ENCODE measurements at places on chromosomes 5 and 9. TPM values are rescaled to one million over a fixed set of nuclear protein-coding genes. Genes with fewer than 3 reads are reported as not detected.

- DNase-seq = no peak
Observed at GRCh38 chr5:160280384-160281095, 31.8 kb downstream of the CCNJL start.

GRCh38 chr9:127686461-127687393 is 20.1 kb upstream of the CFAP157 start:
- no peak for DNase-seq

The CNTNAP3 gene
- total RNA-seq = under 0.01 TPM

DNA sequence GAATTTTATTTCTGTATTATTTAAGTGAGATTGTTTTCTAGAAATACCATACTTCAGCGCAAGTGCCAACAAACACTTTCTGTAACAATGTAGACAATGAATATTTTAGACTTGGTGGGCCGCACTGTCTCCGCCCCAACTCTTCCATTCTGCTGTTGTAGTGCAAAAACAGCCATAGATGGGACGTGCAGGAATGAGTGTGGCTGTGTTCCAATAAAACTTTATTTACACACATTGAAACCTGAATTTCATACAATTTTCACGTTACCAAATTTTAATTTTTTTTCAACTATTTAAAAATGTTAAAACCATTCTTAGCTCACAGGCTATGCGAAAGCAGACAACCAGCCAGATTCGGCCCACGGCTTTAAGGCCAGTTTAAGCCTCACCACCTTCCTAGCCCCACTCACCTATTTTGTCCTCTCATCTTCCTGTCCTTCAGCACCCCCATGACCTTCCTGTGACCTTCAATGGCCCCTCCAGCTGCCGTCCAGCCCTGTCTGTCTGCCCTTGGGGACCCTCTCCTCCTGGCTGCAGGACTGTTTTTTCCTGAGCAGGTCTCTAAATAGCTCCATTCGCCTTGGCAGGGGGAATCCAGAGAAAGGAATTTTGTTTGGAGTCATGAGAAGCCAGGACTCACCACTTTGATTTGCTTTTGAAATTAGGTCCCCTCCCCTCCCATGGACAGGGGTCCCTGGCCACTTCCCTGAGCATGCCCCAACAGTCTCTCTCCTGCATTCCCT is 11.2 kb upstream of the ANXA6 start:
- no peak for DNase-seq

The LAMC3 gene
- under 0.01 TPM for total RNA-seq

GRCh38 chr9:109224751-109225150 is 57.7 kb upstream of the FRRS1L start:
- DNase-seq = no peak

GRCh38 chr5:143542798-143543144 is 139.3 kb upstream of the NR3C1 start:
- DNase-seq = no peak

GRCh38 chr5:131109540-131110255 is 55.4 kb downstream of the HINT1 start:
- DNase-seq = peak; percentile 17

The IL7R gene
- total RNA-seq = 67.9 TPM

The CD180 gene
- total RNA-seq = not detected

The CDC20B gene
- not detected for total RNA-seq

- DNase-seq = no peak
Observed at GRCh38 chr9:83387401-83388185, 150.6 kb downstream of the FRMD3 start.

The STC2 gene
- 110 TPM for total RNA-seq

DNA sequence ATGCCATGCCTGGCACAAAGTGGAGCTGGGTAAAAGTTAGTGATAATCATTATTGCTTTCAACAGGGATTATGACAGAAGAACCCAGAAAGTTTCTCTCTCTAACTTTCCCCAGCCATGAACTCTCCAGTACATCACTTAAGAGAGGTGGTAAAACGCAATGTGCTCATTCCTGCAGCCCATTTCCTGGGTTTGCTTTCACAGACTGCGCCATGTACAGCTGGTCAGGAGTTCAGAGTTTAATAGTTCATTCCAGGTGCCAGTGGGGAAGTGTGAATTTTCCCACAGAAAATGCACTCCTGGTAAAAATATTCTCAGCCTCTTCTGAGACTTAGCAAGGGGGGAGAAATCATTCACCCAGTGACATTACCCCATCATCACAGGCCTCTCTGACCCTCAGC is 35.5 kb downstream of the ADAM19 start:
- DNase-seq = no peak

- no peak for DNase-seq
Observed at GRCh38 chr9:124768334-124768733, 2.8 kb downstream of the NR6A1 start.

DNA sequence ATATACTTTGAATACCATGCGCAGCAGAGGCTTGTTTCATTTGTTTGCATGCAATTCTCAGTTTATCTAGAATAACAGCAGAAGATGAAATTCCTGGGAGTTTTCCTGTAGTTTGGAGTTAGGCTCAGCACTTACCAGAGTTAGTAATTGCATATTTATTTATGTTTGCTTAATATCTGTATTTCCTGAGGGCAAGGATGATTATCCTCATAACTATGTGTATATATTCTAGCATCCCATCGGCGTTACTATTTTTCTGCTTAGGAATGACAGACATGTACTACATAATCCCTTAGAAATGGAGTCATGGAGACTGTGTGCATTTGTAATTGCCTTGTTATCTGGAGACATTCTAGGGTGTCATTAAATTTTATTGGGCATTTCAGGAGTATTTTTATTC is 1184.8 kb downstream of the DTWD2 start:
- DNase-seq = no peak

The CHD1 gene
- total RNA-seq = 48.4 TPM

DNA sequence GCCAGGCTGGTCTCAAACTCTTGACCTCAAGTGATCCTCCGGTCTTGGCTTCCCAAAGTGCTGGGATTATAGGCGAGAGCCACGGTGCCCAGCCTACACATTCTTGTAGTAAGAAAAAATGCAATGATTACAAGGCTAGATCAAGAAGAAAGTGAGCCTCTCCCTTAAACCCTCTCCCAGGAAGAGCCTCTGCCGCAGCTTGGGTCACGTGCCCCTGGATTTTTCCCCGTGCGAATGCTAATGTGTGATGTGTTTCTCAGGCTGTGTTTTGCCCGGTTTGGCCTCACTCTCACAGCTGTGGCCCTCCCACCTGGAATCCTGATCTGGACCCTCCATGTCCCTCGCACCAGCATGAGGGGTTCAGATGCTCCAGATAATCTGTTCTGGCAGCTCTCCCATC is 6.9 kb downstream of the PLPP7 start:
- no peak for DNase-seq

DNA sequence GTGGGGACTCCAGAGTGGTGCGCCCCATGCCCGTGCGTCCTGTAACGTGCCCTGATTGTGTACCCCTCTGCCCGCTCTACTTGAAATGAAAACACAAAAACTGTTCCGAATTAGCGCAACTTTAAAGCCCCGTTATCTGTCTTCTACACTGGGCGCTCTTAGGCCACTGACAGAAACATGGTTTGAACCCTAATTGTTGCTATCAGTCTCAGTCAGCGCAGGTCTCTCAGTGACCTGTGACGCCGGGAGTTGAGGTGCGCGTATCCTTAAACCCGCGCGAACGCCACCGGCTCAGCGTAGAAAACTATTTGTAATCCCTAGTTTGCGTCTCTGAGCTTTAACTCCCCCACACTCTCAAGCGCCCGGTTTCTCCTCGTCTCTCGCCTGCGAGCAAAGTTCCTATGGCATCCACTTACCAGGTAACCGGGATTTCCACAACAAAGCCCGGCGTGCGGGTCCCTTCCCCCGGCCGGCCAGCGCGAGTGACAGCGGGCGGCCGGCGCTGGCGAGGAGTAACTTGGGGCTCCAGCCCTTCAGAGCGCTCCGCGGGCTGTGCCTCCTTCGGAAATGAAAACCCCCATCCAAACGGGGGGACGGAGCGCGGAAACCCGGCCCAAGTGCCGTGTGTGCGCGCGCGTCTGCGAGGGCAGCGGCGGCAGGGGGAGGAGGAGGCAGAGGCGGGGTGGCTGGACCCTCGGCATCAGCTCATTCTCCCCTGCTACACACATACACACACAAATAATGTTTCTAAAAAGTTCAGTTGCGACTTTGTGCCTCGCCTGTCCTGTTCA is 668 bp downstream of the GLIS3 start:
- peak; percentile 64 for DNase-seq

GRCh38 chr5:145981589-145982571 is 45.5 kb downstream of the SH3RF2 start:
- no peak for DNase-seq

- DNase-seq = no peak
Observed at GRCh38 chr5:169656125-169656901, 19.2 kb downstream of the DOCK2 start.

The PPP3R2 gene
- total RNA-seq = not detected

- DNase-seq = no peak
Observed at GRCh38 chr5:162801235-162801634, 636.2 kb upstream of the CCNG1 start.

The SPATA31D4 gene
- total RNA-seq = not detected

DNA sequence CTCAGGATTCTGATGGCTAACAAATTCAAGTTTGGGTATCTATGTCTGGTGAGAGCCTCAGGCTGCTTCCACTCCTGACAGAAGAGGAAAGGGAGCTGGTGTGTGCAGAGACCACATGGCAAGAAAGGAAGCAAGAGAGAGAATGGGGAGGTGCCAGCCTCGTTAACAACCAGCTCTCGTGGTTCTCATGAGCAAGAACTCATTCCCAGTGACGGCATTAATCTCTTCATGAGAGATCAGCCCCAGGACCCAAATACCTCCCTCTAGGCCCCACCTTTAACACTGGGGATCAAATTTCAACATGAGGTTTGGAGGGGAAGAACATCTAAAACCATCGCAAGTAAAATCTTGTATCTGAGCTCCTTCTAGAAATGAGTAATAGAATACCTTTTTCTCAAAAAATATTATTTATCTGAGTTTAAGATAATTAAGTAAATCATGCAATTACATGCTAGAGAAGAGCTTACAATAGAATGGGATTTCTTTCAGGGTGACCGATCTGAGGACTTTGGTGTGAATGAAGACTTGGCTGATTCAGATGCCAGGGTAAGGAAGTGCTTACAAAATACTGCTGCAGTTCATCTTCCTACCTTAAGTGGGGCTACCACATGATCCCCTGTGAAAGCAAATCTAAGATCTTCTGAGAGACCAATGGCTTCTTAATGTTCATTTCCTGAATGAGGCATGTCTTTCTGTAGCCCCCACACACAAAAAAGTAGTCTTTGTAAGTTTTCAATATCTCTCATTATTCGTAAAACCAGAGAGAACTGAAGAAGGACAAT is 11.5 kb downstream of the ANXA1 start:
- no peak for DNase-seq

GRCh38 chr9:81052846-81053245 is 636.5 kb downstream of the TLE1 start:
- peak; percentile 62 for DNase-seq

- no peak for DNase-seq
Observed at GRCh38 chr5:151258201-151258611, 5.2 kb downstream of the GM2A start.

DNA sequence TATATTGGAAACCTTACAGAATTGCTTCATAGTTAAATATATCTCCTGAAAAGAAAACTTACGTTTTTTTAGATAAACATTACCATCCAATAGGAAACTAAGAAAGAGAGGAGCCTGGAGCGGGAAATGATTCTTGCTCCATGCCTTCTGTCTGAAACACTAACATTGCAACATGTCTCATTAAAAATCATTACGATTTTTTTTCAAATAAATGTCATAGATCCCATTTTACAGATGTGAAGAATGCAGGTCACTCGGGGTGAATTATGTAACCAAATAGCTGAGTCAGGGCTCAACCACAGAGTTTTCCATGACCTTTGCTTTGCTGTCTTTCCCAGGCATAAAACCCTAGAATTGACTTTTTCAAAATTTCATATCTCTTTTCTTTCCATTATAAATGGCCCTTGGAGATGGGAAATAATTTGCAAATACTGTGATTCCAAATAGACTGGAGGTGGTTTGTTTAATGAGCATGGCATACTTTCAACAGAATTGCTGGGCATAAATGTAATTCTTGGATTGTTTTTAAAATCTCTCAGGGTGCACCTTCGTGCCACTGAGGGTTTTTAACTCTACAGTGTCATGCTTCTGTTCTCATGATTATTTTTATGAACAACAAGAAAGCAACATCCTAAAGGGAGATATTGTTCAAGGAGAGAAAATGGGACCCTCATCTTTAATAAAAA is 302.8 kb downstream of the EBF1 start:
- no peak for DNase-seq

The PALM2AKAP2 gene
- 9.9 TPM for total RNA-seq
